Activated T-helper 17 cell treated with anti-CD3 and anti-CD28 coated beads, Interleukin-2, amount 50 U/mL, for 72 hours (primary cell): ENCODE measurements at places on chromosomes 12 and 14. TPM values are rescaled to one million over a fixed set of nuclear protein-coding genes. Genes with fewer than 3 reads are reported as not detected.

TRIM9 gene
- 1.3 TPM for total RNA-seq

JAG2 gene
- total RNA-seq, result 2.5 TPM

OXA1L gene
- total RNA-seq, result 110 TPM

TGM1 gene
- total RNA-seq, result 18.2 TPM

ART4 gene
- not detected for total RNA-seq

ZNF605 gene
- total RNA-seq, result 8.3 TPM

P2RX7 gene
- 6.4 TPM for total RNA-seq

DNA sequence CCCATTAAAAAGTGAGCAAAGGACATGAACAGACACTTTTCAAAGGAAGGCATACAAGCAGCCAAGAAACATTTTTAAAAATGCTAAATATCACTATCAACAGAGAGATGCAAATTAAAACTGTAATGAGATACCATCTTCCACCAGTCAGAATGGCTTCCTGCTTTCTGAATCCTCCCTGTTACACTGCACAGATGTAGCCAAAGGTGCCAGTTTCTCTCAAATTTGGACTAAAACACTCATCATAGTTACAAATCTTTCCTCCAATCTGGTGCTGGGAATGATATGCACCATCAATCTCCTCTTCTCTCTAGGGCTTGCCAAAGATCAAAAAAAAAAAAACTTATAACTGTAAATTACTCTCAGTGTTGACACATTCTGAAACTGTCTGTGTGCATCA lies 311.8 kb upstream of the CLEC14A start:
- no peak for ATAC-seq

- no peak for ATAC-seq
Observed at GRCh38 chr12:5511644-5512600, 80.0 kb downstream of the NTF3 start.

GRCh38 chr12:102426599-102427542 lies 53.5 kb downstream of the IGF1 start:
- ATAC-seq, result no peak

DNA sequence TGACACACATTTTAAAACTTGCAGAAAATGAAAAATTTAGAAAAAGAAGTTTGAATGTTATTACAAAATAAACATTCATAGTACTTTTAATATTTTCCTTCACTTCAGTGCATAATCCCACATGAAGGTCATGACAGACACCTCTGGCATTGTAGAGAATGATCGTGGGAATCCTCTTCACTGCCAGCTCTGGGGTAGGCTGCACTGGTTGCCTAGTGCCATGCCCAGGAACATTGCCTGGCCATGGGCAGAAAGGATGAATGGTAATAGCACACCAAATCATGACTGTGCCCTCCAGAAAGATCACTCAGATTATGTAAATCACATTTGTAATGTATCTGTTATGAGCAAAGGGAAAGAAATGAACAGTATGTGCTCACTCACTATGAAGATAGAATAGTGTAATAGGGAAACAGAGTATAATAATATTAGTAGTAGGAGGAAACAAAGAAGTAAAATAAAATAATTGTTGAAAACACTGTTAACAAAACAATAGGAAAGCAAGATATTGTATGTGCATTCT lies 161.6 kb downstream of the PLCZ1 start:
- ATAC-seq, result no peak

GRCh38 chr14:22556021-22556989 lies 32.7 kb downstream of the DAD1 start:
- ATAC-seq, result peak; percentile 56

- no peak for ATAC-seq
Observed at GRCh38 chr14:29273513-29273912, 506.9 kb downstream of the FOXG1 start.

- no peak for ATAC-seq
Observed at GRCh38 chr12:85741046-85741445, 95.2 kb downstream of the RASSF9 start.

GRCh38 chr12:128394137-128394536 lies 127.2 kb downstream of the TMEM132C start:
- no peak for ATAC-seq

- no peak for ATAC-seq
Observed at GRCh38 chr14:100892496-100893227, 10.9 kb downstream of the RTL1 start.

- ATAC-seq, result no peak
Observed at GRCh38 chr12:6915789-6916285, 1.5 kb downstream of the ENO2 start.

GRCh38 chr12:4386801-4387200 lies 7.3 kb upstream of the FGF23 start:
- ATAC-seq, result no peak

DNA sequence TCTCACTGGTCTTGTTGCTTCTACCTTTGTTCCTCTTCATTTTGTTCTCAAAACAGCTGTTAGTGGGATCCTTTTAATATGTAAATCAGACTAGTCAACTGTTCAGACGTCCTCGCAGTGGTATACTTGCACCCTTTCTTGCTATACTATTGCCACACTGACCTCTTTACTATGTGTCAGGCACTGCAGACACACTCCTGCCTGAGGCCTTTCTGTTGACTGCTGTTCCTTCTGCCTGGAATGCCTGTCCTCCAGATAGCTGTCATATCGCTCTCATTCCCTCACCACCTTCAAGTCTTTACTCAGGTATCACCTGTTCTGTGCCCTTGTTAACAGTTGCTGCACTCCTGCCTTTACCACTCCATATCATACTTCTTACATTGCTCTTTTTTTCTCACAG lies 90.0 kb upstream of the TMEM263 start:
- no peak for ATAC-seq

- no peak for ATAC-seq
Observed at GRCh38 chr14:74619672-74620131, 7.7 kb upstream of the LTBP2 start.

DNA sequence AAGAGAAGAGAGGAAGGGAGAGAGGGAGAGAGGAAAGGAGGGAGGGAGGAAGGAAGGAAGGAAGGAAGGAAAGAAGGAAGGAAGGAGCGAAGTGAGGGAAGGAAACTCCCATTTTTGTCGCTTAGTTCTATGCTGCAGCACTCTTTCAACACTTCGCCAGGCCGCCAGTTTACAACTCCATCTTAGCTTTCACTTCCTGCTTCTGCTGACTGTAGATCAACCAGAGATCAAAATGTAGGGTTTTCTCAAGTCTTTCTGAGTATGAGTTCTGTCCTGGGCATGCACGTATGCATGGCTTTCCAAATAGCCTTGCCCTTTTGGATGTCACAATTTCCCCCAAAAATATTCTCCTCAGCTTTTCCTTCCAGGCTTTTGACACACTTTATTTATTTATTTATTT lies 723.4 kb downstream of the TRHDE start:
- ATAC-seq, result no peak

DNA sequence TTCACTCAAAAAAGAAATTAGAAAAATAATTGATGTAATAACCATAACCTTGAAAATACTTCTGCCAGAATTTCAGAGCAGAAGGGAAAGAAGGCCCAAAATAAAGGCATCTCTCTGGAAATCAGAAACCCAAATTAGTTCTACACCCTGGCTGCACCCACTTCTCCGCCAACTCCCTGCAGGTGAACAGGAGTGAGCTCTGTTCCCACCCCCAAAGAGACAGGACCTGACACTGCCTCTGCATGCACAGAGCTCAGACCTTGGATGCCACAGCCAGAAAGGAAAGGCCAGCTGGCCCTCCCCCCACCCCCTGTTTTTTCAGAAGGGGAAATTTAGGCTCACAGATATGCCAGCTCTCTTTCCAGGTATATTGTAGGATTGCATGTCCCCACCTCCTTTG lies 228.2 kb downstream of the BCL11B start:
- ATAC-seq, result no peak

- no peak for ATAC-seq
Observed at GRCh38 chr12:121775501-121775900, 18.0 kb downstream of the RHOF start.

GRCh38 chr14:103099081-103099732 lies 4.7 kb downstream of the EXOC3L4 start:
- no peak for ATAC-seq

DNA sequence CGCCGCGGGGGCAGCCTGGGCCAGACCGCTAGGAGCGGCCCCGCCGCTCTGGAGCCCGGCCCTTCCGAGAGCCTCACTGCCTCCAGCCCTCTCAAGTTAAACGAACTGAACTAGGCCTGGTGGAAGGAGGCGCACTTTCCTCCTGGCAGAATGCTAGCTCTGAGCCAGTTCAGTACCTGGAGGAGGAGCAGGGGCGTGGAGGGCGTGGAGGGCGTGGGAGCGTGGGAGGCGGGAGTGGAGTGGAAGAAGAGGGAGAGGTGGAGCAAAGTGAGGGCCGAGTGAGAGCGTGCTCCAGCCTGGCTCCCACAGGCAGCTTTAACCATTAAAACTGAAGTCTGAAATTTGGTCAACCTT lies 5.3 kb downstream of the LTB4R start:
- ATAC-seq, result no peak

DNA sequence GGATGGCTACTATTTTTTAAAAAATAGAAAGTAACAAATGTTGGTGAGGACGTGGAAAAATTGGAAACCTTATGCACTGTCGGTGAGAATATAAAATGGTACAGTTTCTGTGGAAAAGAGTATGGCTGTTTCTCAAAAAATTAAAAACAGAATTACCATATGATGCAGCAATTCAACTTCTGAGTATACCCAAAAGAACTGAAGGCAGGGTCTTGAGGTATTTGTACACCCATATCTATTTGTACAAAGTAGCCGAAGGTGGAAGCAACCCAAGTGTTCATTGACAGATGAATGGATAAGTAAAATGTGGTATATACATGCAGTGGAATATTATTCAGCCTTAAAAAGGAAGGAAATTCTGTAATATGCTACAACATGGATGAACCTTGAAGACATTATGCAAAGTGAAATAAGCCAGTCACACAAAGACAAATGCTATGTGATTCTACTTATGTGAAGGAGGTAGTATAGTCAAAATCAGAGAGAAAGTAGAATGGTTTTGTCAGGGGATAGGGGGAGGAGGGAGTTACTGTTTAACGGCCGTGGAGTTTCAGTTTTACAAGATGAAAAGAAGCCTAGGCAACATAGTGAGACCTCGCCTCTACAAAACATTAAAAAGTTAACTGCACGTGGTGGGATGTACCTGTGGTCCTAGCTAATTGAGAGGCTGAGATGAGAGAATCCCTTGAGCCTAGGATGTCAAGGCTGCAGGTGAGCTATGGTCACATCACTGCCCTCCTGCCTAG lies 38.4 kb upstream of the CCT2 start:
- ATAC-seq, result peak; percentile 89

DNA sequence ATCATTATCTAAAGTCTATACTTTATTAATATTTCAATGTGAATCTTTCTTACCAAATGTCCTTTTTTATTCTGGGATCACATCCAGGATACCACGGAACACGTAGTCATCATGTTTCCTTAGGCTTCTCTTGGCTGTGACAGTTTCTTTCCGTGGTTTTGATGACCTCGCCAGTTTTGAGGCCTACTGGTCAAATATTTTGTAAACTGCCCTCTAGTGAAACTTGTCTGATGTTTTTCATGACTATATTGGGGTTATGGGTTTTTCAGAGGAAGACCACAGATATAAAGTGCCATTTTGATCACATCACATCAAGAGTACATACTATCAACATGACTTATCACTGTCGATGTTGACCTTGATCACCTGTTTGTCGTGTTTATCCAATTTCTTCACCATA lies 14.1 kb upstream of the SERPINA6 start:
- ATAC-seq, result peak; percentile 38

GRCh38 chr12:126219654-126220279 lies 1154.5 kb downstream of the AACS start:
- no peak for ATAC-seq

DNA sequence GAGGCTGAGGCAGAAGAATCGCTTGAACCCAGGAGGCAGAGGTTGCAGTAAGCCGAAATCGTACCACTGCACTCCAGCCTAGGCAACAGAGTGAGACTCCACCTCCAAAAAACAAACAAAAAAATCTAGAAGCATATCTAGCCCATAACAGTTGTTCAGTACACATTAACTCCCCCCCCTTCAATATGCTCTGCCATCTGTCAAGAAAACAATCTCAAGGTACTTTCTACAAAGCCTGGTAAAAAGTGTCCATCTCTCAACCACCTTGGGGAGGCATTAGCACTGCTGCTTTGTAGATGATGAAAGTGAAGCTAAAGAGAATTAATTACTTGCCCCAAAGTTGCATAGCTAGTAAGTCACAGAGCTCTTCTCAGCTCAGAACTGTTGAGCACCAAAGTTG lies 24.9 kb downstream of the LGALS3 start:
- ATAC-seq, result no peak

DNA sequence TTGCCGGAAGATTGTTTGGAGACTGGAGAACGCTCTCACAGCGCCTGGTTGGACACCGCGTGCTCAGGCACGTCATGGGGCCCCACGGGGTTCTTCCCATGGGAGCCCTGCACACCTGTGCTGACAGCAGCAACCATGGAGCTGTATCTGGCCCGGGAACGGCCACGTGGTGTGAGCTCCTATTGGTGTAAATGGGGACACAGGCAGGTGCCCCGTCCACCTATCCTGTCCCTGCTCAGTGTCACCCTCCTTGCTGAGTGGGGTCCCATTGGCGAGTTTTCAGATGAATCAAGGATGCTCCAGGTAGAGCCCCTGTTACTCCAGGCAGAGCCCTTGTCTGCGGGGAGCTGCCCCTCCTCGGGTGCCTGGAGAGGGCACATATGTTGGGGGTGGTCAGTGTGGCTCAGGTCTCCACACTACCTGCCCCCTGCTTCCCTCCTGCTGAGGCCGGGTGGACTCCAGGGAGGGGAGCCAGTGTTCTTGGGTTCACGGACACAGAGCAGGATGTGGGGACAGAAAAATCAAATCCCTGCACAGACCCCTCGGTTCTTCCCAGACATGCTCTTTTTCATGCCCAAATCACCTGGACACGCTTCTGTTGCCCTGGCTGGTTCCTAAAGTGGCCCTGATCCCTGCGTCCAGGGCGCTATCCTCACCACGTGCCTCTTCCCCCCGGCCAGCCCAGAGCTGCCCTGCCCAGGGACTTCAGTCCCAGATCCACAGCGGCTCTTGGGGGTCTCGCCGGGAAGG lies 250.1 kb downstream of the ADGRD1 start:
- ATAC-seq, result no peak

DNA sequence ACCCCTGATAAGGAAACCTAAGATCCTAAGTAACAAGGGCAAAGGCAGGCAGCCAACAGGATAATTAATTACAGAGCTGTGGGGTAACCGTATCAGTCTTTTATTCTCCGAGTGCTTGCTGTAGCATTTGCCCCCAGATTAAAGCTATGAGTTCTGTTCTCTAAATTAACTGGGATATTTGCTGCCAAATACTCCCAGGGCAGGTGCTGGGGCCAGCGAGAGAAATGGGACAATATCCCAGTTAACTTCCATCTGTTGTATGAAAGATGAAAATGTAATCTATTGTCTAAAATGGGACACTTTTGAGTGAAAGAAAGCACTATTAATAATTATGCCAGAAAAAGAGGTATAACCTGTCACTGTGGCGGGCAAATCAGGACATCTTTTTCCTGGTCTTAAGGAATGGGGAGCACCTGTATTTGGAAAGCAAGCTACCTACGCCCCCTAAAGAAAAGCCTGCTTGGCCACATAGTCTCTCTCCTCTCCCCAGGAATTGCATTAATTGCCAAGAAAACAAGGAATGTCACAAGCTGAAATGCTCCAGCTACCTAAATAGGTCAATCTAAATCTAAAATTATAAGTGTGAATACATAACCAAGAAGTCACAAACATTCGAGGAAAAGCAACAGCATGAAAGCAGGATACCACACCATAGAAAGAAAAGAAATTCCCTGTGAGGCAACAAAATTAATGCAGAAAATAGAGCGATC lies 26.7 kb upstream of the CFAP54 start:
- no peak for ATAC-seq
